ENCODE measurements at places on chromosomes 2 and 18. TPM values are rescaled to one million over a fixed set of nuclear protein-coding genes. Genes with fewer than 3 reads are reported as not detected.

The GLI2 gene
- polyA plus RNA-seq, result 0.04 TPM

DNA sequence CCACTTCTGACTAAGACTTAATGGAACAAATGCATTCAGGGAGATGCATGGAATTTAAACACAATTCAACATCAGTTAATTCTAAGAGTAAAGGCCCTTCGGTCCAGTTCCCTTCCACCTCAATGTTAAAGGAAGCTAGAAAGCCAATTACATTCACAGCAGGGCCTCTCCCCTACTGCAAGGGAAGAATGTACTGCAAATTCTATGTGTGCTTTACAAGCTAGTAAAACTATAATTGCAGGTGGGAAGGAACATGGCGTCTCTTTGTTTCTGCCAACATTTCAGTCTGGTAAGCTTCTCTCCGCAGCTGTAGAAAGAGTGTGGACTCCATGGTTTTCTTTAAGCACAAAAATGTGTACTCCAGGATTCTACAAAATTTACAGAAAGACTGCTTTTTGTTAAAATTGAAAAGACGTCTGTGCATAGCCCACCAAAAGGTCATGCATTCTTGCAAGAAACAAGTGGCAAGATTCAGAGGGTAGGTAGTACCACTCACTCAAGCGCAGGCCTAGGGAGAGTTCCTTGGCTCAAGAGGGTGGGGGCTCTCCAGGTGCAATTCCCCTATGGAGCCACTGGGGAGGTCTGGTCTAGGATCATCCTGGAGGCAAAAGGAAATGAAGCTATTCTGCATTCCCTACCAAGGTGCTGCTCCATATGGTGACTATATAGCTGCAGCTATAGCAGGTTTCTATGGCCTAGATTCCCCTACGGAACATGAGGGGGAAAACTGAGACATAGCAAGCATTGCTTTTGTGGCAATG is 127.0 kb upstream of the FZD5 start:
- H3K27me3 ChIP-seq, result no peaks in the 10 kb centered on the region
- H3K4me1 ChIP-seq, result no peaks in the 10 kb centered on the region
- no peak overlapping the region for H3K27ac ChIP-seq
- no peaks in the 10 kb centered on the region for H3K36me3 ChIP-seq
- no peak for DNase-seq

- no peaks in the 10 kb centered on the region for H3K4me1 ChIP-seq
- H3K27me3 ChIP-seq, result no peaks in the 10 kb centered on the region
- no peak overlapping the region for H3K4me3 ChIP-seq
- DNase-seq, result peak; percentile 13
- no peaks in the 10 kb centered on the region for H3K36me3 ChIP-seq
Measured at GRCh38 chr18:59823596-59824195, 76.1 kb upstream of the PMAIP1 start.

The FAM228B gene
- polyA plus RNA-seq, result 0.73 TPM

DNA sequence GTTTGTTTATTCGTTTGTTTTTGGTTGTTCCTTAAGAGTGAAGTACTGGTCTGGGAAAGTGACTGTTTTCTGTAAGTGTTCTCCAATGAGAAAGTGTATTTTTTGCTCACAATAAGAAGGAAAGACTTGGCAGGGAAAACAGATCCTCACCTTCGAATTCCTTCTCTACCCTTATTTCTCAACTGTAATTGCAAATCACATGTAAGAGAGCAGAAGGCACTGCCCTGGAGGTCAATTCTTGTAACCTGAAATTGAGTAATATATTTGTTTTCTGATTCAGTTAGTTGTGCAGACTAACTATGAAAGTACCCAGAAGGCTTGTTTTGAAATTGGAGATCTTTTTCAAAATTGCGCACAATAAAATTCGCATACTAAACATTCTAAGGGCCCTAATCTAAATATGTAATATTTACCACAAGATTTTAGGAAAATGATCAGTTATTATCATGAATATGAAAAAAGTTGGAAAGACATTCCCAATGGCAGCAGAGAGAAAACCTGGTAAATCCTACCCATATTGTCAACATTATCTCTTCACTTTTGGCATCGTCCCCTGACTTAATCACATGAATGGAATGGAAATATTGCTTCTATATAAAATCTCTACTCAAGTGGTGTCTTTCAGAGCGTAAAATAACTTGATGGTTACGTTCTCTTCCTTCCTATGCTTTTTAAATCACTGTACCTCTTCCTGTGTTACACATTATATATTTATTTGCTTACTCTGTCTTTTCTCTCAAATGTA is 24.1 kb downstream of the TFPI start:
- no peak overlapping the region for H3K4me3 ChIP-seq
- peaks cover 4% of the 10 kb centered on the region for H3K4me1 ChIP-seq
- no peaks in the 10 kb centered on the region for H3K27me3 ChIP-seq
- no peak for DNase-seq
- H3K27ac ChIP-seq, result no peak overlapping the region
- H3K36me3 ChIP-seq, result no peaks in the 10 kb centered on the region

GRCh38 chr2:170518911-170519310 is 196.2 kb upstream of the SP5 start:
- H3K4me3 ChIP-seq, result no peak overlapping the region
- no peaks in the 10 kb centered on the region for H3K36me3 ChIP-seq
- no peak for DNase-seq
- no peak overlapping the region for H3K27ac ChIP-seq

DNA sequence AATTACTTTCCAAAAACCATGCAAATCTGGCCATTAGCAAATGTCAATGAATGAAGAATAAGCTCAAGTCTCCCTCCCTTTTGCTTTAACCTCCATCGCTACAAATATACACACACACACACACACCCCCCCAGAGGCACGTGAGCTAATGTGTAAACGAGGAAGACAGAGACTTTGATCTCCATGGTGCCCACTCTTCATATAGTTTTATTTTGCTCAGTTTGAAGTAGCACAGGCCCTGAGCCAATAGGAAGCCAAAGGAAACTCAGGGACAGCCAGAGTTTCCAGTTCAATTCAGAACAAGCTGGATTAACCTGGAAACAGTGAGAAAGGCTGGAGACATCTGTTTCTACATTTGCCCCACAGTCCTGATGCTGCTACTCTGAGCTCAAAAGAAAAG is 248.4 kb upstream of the MEIS1 start:
- no peak overlapping the region for H3K4me3 ChIP-seq
- DNase-seq, result no peak
- no peaks in the 10 kb centered on the region for H3K27me3 ChIP-seq
- H3K4me1 ChIP-seq, result peaks cover 16% of the 10 kb centered on the region
- no peaks in the 10 kb centered on the region for H3K36me3 ChIP-seq

The FBXO15 gene
- polyA plus RNA-seq, result 0.11 TPM

- peaks cover 2% of the 10 kb centered on the region for H3K36me3 ChIP-seq
- no peaks in the 10 kb centered on the region for H3K27me3 ChIP-seq
- H3K4me1 ChIP-seq, result peaks cover 24% of the 10 kb centered on the region
Measured at GRCh38 chr18:54129448-54130067, 94.9 kb downstream of the MBD2 start.

The POTEJ gene
- not detected for polyA plus RNA-seq

- H3K4me1 ChIP-seq, result peaks cover 5% of the 10 kb centered on the region
- H3K27me3 ChIP-seq, result no peaks in the 10 kb centered on the region
- no peak for DNase-seq
- no peak overlapping the region for H3K4me3 ChIP-seq
- no peaks in the 10 kb centered on the region for H3K36me3 ChIP-seq
Measured at GRCh38 chr18:13269521-13270011, 51.0 kb downstream of the LDLRAD4 start.

GRCh38 chr2:160111951-160112798 is 49.8 kb upstream of the PLA2R1 start:
- peaks cover 19% of the 10 kb centered on the region for H3K4me1 ChIP-seq
- no peak overlapping the region for H3K4me3 ChIP-seq
- H3K36me3 ChIP-seq, result peaks cover 13% of the 10 kb centered on the region
- H3K27me3 ChIP-seq, result no peaks in the 10 kb centered on the region
- no peak for DNase-seq

DNA sequence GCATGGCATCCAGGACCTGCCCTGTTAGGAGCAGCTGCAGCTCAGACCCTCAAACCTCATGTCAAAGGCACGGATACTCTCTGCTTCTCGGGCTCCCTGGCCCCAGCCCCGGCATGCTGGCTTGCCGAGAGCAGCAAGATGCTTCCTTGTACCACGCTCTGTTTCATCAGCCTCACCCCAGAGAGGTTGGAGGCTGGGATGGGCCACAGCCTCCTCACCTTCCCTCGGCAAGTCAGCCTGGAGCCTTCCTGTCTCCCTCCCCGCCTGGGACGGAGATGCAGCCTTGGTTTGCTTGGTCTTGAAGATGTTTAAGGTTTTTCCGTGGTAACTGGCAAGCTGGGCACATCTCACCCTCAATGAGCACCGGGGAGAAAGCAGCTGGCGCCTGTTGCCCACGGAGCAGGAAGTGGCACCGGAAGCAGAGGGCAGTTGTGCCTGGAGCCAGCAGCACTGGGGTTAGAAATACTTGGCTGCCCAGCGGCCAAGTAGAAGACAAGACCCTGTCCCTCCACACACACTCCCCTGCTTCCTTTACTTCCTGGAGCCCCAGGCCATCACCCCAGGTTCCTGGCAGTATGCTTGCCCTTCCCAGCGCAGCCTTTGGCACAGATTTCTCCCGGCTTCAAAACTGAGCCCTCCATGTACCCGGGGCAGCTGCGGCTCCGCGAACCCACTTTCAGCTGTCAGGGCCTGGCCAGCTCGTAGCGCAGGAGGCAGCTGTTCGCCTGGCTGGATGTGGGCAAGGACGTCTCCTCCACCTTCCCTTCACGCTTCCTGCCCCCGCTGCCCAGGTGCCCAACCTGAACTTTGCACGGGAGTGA is 17.4 kb downstream of the FBLN7 start:
- DNase-seq, result no peak
- H3K4me3 ChIP-seq, result no peak overlapping the region
- H3K27me3 ChIP-seq, result peaks cover 6% of the 10 kb centered on the region
- no peak overlapping the region for H3K27ac ChIP-seq
- H3K36me3 ChIP-seq, result no peaks in the 10 kb centered on the region

DNA sequence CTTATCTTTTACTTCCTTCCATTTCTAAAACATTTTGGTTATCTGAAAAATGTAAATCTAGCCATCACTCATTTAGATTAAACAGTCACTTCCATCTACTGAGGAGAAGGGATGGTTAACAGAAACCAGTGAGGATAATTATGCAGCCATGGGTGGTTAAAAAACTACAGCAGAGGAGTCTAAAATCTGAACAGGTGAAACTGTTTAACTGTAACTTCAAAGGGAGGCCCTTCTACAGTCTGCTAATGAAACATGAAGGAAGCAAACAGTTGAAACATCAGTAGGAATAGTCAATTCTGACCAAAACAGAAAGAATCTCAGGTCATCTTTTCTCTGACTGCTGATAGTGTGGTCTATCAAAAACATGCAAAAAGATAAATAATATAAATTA is 71.0 kb downstream of the DTNB start:
- no peaks in the 10 kb centered on the region for H3K27me3 ChIP-seq
- no peak overlapping the region for H3K4me3 ChIP-seq
- H3K4me1 ChIP-seq, result no peaks in the 10 kb centered on the region
- DNase-seq, result no peak
- no peak overlapping the region for H3K27ac ChIP-seq
- H3K36me3 ChIP-seq, result peaks cover 4% of the 10 kb centered on the region

DNA sequence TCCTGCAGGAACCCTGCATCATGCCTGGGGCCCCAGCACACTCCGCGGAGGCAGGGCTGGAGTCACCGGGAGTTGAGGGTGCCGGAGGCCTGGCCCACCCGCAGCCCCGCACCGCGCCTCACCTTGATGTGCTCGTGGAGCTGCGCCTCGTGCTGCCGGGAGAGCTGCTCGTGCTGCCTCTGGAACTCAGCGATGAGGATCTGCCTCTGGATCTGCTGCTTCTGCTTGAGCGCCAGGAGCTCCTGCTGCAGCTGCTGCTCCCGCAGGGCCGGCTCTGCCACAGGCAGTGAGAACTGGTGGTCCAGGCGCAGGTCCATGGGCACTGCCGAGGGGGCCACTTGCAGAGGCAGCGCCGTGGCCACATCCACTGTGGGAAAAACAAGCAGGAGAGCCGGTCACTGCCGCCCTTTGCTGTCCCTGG is 211.1 kb downstream of the HDAC4 start:
- H3K36me3 ChIP-seq, result peaks cover 8% of the 10 kb centered on the region
- H3K4me3 ChIP-seq, result no peak overlapping the region
- DNase-seq, result no peak
- no peaks in the 10 kb centered on the region for H3K4me1 ChIP-seq
- H3K27ac ChIP-seq, result no peak overlapping the region

DNA sequence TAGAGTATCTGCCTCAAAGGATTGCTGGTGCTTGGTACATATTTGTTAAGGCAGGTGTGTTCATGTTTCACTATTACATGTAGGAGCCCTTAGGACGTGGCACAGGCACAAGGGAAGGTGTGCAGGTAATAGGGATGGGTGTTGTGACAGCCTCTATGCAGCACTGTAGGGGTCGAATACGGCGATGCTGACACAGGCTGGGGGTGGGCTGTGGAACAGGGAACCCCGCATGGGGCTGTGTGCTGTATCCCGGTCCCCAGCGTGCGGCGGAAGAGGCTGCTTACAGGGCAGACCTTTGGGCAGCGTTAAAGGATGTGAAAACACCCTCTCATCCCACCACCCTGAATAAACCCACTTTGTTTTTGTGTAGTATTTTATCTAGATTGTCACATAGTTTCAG is 21.5 kb downstream of the B3GNT2 start:
- H3K36me3 ChIP-seq, result peaks cover 3% of the 10 kb centered on the region
- H3K27ac ChIP-seq, result no peak overlapping the region
- H3K4me3 ChIP-seq, result no peak overlapping the region

DNA sequence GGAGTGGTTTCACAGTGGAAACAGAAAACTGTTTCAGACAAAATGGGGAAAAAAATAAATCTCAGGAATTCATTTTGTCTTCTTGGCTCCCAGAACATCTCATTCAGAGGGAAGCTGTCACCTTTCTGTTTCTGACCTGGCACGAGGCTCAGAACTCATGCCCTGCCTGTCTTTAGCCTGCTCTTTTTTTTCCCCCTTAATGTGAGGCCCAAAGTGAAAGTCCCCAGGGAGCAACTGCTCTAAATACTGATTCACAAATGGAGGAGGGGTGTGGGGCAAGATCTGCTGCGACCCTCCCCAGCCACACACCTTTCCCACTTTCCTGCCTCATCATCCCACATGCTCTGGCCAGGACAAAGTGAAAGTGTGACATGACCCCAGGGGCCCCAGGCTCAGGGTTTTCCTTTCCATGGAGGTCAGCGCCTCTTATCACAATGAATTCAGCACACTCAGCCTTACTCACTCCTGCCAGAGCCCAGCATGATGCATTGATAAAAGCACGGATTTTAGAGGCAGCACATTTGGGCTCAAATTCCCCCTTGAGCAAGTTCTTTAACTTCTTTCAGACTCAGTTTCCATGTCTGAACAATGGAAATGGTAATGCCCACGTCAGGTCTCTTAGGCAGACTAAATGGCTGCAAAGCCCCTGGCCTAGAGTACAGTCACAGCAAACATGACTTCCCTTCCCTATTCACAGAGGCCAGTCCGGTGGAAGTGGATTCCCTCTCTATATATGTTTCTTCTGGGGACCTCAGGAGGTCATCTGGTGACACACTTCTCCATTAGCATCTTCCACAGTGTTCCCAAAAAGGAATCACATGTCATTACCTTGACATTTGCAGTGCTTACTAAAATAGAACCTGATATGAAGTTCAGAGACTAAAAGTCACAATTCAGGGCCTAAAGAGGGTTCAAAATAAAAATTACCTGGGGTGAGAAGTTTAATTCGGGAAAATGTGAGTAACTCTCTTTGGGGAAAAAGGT is 55.3 kb upstream of the TMEM163 start:
- peak overlapping the region; percentile 72 for H3K27ac ChIP-seq
- H3K27me3 ChIP-seq, result no peaks in the 10 kb centered on the region
- H3K4me3 ChIP-seq, result no peak overlapping the region
- no peak for DNase-seq
- peaks cover 34% of the 10 kb centered on the region for H3K4me1 ChIP-seq

All from keratinocyte (primary cell).